T-helper 2 cell (primary cell): ENCODE measurements at places on chromosomes 11 and 22.

DNA sequence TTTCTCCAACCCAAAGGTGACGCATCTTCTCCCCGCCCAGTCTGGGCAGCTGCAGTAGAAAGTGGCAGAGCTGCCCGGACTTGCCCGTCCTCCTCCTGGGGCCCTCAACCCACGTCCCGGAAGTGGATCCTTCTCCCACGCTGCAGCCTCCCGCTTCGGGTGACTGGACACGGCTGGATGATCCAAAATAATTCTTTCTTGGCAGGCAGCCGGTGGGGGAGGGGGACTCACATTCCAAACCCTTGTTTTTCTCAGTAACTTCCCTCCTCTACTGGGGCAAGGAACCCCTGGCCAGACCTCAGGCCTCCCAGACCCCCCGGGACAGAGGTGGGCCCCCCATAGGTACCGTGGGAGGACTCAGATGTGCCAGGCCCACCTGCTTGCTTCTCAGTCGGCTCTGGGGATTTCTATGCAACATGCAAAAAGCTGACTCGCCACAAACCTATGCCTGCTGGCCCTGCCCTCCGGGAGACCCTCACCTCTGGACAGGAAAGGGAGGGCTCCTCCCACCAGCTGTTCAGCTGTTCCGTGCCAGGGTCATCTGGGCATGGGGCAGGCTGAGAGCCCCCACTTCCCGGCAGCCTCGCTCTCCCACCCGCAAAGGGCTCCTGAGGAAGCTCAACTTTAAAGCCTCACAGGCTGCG is 1.4 kb downstream of the PLXNB2 start:
- DNase-seq = peak; percentile 32

DNA sequence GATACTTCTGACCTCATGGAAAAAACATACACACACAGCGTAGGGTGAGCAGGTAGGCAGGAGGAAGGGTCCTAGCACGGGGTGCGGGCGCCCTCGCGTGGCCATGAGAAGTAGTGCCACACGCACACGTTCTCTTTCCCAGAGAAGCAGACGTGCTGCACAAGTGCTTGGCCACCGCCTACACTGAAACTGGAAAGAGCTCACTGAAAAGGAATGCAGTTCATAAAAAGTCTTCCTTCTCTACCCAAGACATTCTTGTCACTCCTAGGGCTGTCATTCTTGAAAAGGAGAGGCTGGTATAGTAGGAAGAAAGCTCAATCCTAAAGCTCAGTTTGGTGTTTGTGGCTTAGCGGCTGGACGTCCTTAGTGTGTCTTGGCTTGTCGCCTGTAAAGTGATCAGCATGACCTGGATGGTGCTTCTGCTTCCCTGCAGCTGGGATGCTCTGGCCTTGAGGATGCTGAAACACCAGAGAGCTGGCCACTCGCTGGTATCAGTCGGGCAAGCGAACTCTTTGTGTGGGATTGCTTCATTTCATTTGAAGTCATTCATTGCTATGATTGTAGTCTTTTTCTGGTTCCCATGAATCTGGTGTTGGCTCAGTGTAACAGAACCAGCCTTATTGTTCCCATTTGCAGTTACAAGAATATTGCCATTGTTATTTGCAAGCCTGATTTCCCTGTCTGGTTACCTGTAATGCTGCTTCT is 303.8 kb downstream of the NTM start:
- DNase-seq = peak; percentile 46

GRCh38 chr11:118620529-118621070 is 13.2 kb downstream of the PHLDB1 start:
- DNase-seq = no peak

- DNase-seq = peak; percentile 52
These were observed 15.3 kb upstream of the SYTL2 start for GRCh38 chr11:85826116-85826855.

DNA sequence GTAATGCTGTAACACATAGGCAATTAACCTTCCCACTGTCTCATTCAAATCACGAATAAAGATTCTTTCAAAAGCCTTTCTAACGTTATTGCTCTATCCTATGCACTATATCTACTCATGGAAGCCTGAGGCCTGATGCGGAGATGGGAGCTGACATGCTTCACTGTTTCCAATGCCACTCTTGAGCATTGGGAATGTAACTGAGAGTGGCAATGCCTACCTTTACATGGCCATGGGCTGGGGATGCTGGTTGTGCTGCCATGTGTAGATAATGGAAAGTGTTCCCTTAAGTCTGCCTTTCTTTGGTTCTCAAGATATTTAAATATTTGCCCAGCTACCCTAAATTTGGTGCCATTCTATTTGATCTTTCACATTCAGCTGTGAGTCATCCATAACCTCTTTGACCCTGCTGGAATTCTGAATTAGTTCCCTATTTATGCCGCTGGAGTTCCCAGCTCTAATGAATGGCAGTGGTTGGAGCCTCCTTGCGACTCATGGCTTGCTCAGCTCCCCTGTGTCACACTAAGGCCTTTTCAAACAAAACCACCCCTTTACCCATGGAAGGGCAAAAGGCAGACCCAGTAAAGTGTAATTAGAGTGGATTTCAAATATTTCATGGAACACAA is 21.4 kb upstream of the DKK3 start:
- DNase-seq = no peak

- no peak for DNase-seq
These were observed 18.3 kb downstream of the SLC25A18 start for GRCh38 chr22:17581631-17582030.

DNA sequence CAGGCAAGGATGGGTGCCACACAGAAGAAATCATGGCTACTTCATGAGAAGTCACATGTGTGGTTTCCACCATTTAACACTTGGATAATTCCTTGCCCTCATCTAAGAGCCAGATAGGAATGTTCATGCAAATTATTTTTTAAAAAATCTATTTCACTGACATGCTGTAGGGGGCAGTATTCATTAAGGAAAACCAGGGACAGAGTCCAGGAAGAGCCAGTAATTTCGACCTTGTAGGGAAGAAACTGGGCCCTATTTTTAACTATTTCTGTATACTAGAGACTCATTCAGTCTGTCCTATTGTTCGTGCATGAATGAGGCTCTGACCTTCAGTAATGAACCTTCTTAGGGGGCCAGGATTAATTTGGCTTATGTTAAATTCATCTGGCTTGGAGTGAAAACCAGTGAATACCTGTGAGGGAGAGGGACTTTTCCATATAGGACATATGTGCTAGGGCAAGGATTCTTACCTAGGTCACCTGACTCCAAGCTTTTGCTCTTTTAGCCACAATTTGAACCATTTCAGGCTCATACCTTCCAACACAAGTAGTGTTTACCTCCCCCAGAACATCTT is 192.7 kb downstream of the NAV2 start:
- no peak for DNase-seq

DNA sequence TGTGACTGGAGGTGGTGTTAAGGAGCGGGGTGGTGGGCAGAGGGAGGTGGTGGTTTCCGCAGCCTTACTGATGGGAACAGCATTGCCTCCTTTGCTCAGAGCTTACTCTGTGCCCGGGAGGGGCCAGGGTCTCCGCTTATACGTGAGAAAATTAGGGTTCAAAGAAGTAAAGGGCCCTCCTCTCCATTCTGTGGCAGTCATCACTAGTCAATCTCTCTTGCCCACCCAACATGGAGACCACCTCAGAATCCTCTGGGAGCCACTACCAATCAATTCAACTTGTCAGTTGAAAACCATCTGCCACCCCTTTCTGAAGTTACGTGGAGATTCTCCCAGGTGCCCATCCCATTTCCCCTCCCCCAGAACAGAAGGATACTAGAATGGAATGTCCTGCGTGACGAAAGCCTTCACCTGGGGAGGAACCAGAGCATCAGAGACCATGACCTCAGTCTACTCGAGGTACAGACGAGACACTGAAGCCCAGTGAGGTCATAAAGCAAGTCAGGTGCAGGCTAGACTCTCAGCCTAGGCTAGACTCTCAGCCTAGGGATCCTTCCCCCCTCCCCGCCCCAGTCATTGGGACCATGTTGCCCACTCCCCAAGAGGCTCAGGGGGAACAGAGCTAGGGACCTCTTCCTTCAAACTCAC is 2.0 kb downstream of the SELENOM start:
- no peak for DNase-seq

GRCh38 chr11:65150509-65151299 is 16.4 kb upstream of the SYVN1 start:
- DNase-seq = no peak

- no peak for DNase-seq
These were observed 19.0 kb upstream of the MPPED2 start for GRCh38 chr11:30605036-30605605.

GRCh38 chr11:829176-829846 is 1.6 kb downstream of the CRACR2B start:
- no peak for DNase-seq

DNA sequence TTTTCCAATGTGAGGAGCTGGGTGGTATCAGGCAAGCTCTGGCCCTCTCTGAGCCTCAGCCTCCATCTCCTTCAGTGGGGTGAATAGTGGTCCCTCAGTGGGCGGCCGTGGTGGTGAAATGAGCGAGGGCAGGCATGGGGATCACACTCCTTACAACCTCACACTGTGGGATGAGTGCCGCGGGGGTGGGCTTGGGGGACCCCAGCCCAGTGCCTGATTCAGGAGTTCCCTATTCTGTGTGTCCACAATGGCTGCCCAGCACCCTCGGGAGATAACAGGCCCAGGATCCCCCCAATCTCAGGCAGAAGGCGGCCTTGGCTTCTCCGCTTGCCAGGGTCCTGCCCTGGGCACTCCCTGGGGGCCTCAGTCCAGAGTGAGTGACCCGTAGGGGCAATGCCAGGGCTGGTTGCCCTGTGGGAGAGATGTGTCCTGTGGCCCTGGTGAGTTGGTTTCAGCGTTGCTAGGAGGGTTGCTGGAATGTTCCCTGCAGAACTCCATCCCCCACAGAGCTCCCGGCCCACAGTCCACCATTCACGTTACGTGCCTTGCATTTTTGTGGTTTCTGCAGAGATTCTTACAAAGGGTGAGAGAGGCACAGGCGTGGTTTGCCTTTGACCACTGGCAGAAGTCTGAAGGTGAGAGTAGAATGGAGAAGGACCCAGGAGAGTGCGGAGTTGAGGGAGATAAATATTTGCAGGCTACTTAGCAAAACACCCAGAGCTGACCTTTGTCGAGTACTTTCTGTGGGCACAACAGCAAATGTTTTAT is 2.9 kb downstream of the ALDH3B1 start:
- DNase-seq = no peak

DNA sequence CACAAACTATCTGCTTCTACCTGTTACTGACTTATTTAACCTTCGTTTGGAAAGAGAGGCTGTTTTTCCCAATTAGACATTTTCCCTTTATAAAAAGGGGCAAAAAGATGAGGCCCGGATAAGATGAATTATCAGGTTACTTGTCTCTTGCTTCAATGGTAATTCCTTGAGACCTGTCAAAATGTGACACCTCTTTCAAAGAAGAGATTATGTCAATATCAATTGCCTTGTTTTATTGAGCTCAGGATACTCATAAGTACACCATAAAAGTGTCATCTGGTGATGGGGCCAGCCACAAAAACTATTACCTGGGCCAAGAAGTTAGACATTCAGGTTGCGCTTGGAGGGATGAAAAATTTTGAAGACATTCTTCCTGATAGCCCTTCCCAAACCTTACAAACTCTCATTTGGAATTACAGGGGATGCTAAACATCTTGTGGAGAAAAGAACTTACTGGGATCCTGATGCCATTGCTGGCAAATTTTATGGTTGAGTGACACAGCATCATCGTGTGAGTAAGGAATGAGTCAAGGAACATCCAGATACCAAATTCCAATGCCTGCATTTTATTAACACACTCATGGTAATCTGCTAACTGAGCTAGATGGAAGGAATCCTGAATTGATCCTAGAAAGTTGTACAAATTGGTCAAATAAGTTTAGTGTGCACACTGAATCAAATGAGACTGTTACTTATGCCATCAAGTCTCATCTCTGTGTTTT is 1071.2 kb downstream of the LRRC4C start:
- DNase-seq = no peak
